HCT116 (cell line): ENCODE measurements at places on chromosomes 12 and 14. TPM values are rescaled to one million over a fixed set of nuclear protein-coding genes. Genes with fewer than 3 reads are reported as not detected.

DNA sequence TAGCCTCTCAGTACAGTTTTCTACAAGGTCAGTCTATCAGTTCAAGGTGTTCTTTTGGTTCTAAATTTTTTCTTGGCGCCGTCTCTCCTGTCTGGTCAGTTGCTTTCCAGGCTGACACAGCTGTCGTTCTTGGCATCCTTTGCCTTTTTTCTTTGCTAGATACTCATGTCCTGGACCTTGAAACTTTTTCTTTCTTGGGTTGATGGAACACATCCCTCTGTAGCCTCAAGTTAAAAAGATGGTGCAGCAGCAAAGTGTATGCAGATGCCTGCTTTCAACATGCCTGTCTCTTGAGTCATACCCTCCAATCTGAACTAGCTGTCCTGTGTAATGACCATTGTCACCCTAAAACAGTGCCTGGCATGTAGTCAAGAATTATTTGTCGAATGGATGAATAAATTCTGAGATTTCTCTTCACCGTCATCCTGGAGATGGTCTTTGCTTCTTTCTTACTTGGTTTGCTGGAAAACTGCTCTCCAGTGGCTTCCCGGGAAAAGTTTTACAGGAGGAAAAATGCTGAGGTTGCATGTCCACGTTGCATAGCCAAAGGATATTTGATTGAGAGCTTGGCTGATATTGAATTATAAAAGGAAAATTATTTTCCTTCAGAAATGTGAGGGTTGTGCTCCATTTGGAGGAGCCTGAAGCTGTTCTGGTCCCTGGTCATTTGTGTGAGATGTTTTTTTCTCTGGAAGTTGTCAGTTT lies 4.6 kb downstream of the NYNRIN start:
- no peaks in the 10 kb centered on the region for H3K36me3 ChIP-seq
- no peaks in the 10 kb centered on the region for H3K4me1 ChIP-seq
- DNase-seq: no peak
- no peak overlapping the region for H3K27ac ChIP-seq

DNA sequence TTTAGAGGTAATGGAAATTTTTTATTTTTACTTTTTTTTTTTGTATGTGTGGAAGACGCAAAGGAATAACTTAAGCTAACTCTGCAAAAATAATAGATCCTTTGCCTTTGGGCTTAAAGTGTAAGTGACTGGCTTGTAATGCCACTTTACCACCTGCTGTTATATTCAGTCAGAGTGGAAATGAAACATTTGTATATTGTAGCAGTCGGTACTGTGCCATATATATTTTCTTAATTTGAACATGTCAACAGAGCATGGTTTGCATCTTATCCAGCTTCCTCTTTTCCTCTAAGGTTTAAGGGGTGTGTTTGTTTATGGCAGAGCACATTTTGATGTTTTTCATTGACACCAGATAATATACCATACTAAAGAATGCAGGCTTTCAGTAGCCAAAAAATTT lies 176.6 kb downstream of the TRHDE start:
- no peaks in the 10 kb centered on the region for H3K27me3 ChIP-seq
- H3K4me3 ChIP-seq: no peak overlapping the region
- no peak for DNase-seq
- no peaks in the 10 kb centered on the region for H3K36me3 ChIP-seq

Gene LMO3
- total RNA-seq: 0.34 TPM

Gene TBC1D30
- 24.1 TPM for total RNA-seq
